NK-92 treated with Interleukin-12 subunit alpha and Interleukin-12 subunit beta, amount 100 ng/mL, for 24 hours (cell line): ENCODE measurements at places on chromosomes 6 and 20.

DNA sequence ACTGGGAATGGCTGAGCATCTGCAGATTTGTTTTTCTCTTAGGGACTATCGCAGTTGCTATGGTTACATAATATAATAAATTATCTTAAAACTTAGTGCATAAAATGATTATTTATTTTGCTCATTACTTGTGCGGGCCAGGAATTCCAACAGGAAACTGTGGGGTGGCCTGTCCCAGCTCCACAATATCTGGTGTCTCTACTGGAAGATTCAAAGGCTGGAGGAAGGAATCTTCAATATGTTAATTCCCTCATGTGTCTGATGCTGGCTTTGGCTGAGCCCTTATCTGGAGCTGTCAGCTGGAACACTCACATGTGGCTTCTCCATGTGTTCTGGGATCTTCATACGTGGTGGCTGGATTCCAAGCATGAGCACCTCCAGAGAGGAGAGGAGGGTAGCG is 23.9 kb upstream of the B3GAT2 start:
- DNase-seq, result no peak

DNA sequence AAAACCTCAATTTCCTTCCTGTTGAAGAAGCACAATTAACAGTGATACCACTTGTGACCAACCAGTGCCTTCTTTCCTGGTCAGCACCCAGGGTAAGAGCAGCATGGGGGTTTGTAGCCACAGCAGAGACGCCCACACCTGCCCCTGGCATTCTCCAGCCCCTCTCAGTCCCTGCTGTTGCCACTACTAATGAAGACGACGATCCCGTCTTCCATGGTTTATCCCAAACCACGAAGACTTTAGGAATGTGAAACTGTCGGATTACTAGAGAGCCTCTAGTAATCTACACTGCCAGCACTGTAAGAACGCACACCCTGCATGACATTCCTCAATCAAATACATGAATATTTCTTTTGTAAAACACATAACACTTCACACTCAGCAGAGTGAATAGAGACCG is 60.0 kb downstream of the GINS1 start:
- no peak for DNase-seq

DNA sequence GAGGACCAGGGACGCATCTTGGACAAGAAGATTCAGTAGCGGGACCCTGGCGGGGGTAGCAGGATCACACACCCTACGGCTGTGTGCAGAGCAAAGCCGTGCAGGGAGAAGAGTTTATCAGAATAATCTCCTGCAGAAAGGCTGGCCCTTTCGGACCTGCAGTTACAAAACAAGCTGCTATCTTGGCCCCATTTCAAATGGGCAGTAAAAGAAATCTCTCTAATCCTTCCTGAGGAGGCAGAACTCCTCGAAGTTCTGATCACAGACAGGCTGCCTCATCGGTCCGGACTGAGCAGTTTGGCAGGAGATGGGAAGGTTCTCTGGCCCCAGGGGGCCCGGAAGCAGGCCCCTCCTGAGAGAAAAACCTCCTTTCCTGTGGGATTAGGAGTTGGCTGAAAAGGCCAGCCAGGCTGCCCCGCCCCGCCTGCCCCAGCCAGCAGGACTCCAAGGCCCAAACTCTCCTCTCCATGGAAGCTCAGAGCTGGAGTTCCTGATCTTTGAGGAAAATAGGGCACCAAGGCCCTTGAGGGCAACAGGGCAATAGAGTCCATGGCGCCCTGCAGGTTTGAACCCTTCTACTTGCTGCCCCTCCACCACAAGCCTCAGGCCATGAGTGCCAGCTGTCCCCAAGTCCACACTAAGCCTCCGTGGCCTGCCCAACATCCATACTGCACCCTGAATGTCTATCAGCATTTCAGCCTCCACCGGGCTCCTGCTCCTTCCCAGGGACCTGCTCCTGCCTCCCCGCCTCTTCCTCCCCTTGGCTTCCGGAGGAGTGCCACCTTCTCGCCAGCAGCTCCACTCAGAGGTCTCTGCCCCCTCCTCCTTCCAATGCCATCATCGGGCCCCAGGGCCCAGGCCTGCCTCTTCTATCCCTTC is 141.3 kb downstream of the PREX1 start:
- no peak for DNase-seq

DNA sequence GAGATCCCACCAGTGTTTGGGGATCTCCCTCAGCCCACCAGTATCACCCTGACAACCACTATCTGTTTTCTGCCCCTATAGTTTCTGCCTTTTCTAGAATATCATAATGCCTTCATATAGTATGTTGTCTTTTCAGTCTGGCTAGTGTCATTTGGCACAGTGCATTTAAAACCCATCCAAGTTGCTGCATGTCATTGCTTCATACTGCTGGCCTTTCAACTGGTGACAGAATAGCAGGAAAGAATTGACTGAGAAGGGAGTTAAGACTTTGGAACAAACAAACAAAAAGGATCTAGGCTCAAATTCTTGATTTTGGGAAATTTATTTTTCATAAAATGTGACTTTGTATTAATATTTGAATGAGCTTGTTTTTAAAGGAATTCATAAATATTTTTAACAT is 4.5 kb downstream of the LMBRD1 start:
- DNase-seq, result no peak

GRCh38 chr6:69825904-69826303 is 29.1 kb upstream of the LMBRD1 start:
- DNase-seq, result no peak

- no peak for DNase-seq
Observed at GRCh38 chr20:48626226-48626937, 201.4 kb downstream of the PREX1 start.

DNA sequence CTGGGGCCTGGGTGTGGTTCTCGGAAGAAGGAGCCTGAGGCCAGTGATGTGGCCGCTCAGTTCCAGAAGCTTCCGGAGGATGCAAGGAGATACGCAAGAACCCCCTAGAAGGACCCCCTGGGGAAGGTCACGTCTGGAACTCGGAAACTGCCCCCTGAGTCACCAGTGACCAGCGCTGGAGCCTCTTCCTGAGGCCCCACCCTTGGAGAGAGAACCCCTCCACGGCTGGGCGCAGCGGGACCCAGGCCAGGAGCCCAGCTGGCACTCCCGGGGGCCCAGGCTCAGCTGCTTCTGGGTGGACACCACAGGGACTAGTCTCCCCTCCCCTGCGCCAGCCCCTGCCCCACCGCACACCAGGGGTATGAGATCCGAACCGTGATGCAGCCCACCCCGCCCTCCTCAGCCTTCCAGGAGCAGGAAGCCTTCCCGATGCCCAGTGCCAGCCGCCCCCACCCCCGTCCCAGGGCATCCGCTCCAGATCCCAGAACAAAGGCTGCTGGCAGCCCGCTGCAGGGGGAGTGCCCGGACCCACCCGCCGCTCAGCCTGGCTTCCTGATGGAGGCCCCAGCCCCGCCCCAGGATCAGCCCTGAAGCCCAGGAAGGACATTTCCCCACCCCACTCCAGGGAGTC is 7.5 kb downstream of the LAMA5 start:
- no peak for DNase-seq

DNA sequence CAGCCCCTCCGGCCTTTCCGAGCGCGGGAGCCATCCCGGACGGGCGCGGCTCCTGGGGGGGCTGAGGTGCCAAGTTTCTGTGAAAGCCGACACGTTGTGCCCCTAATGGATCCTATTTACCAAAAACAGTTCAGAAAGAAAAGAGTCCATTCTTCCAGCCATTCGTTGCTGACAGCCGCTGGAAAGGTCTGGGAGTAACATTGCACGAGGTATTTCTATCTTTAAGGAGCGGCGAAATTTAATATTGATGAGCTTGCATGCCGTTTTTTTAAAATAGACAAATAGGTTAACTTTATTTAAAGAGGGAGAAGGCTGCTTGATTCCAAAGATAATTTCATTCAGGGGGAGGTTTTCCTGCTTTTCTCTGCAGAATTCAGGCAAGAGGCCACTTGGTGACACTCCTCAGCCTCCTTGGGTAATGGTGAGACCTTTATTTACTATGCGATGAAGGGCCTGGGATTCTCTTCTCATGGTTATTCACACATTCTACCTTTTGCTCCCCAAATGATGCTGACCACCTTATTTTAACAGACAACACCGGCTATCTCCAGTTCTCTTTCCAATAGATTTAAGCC is 988 bp downstream of the TIAM2 start:
- no peak for DNase-seq
